ENCODE measurements at places on chromosomes 1 and 21.

DNA sequence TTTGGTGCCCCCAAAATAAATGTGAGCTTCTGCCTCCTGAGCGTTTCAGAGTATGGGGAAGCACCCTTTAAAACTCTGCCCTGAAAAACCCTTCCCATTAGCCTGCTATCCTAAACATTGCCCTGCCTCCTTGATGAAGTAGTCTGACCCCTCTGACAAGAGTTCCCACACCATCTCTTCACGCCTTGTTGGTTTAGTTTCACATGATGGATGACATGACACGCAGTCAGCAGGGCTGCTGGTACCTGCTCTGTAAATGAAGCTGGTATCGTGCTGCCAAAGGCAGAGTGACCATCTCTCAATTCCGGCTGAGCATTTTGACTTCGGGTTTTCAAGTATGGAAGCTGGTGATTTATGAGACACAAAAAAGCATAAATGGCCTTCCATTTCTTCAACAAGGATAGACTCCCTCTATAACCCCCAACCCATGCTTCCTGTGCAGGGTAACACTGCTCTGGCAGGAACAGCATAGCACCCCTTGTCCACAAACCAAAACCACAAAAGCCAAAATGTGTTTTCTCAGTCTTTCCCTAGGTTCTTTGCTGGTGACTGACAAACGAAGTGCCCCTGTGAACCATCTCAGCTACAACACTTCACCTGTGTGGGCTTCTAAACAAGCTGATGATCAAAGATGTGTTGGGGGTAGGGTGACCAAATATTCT lies 444.6 kb downstream of the NUF2 start:
- no peak for DNase-seq

DNA sequence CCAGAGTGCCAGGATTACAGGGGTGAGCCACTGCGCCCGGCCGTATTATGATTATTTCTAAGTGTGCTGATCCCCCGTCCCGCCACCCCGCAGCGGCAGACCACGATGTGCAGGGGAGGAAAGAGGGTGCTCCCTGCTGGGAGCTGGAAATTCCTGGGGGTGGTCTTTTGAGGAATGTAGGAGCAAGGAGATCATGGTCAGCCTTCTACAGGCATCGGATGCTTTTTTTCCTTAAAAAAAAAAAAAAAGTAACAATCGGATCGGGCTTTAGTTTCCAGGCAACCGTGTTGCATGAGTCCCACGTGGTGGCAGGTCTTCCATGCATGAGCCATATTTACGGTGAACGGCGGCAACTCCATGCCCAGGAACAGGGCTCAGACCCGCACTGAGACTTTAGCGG lies 74.2 kb upstream of the COX20 start:
- DNase-seq, result no peak

DNA sequence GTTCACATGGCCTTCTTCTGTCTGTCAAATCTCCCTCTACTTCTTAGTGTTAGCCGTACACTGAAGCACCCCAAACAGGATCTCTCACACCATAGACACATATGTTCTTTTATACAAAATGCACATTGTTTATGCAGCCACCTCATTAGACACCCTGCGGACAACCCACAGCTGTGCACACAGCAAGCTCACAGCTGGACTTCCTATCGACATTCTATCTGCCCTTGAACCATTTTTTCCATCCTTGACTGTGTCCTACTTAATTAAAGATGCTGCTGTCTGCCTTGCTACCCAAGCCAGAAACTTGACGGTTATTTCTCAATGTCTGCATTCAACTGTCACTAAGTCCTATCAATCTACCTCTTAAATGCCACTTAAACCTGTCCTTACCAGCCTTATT lies 3.2 kb upstream of the ZBTB21 start:
- DNase-seq, result peak; percentile 14

DNA sequence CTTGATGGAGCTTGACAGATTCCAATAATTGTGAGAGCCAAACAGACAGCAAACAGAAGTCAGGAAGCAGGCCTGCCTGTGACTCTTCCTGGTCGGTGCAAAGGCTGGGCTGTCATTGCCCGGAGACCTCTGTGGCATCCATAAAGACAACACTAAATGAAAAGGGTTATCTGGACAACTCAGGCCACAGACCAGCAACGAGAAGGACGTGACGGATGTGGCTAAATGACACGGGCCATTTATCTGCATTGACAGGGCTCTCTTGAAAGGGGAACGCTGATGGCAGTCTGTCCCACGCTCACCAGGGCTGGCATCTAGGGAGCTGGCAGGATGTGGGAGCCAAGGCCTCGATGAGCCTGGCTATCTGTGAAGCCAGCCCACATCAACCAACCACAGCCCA lies 35.0 kb downstream of the HMGB4 start:
- DNase-seq, result no peak

GRCh38 chr1:177783051-177783450 lies 186.8 kb downstream of the SEC16B start:
- no peak for DNase-seq

DNA sequence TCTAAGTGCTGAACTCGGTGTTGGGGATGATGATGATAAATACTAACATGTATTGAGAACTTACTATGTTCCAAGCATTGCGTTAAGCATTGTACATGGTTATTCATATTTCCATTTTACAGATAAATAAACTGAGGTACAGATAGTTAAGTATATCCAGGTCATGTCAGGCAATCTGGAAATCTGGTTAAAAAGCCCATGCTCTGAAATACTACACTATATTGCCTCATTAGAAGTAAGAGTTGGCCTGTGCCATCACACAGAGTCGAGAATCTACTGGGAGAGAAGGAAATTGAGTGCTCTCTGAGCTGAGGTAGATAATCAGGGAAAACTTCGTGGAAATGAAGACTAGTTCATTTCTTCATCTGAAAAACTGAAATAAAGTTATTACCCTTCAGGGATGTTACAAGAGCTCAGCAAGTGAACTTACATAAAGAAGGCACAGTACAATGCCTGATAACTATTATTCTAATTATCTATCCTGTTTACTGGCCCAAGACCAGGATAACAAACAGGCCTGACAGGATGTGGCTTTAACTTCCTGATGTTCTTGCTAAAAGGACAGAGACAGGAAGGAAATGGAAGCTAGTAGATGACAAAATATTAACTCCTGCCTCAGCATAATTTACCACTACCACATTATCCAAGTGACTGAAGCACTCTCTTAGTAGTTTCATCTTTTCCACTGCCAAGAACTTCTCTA lies 85.6 kb downstream of the EPS15 start:
- no peak for DNase-seq
